ENCODE measurements at places on chromosomes 16 and 17. TPM values are rescaled to one million over a fixed set of nuclear protein-coding genes. Genes with fewer than 3 reads are reported as not detected.

- H3K4me3 ChIP-seq, result no peak overlapping the region
- peaks cover 9% of the 10 kb centered on the region for H3K4me1 ChIP-seq
- H3K27ac ChIP-seq, result no peak overlapping the region
- peaks cover 9% of the 10 kb centered on the region for H3K27me3 ChIP-seq
- peak; percentile 43 for DNase-seq
- no peaks in the 10 kb centered on the region for H3K36me3 ChIP-seq
Observed at GRCh38 chr17:72123530-72124437, 3.0 kb downstream of the SOX9 start.

- DNase-seq, result peak; percentile 39
- no peak overlapping the region for H3K27ac ChIP-seq
- H3K4me3 ChIP-seq, result no peak overlapping the region
- H3K27me3 ChIP-seq, result no peaks in the 10 kb centered on the region
- no peaks in the 10 kb centered on the region for H3K36me3 ChIP-seq
- H3K4me1 ChIP-seq, result no peaks in the 10 kb centered on the region
Observed at GRCh38 chr17:69961501-69962145, 113.4 kb upstream of the KCNJ16 start.

Gene MYL11
- 3.9 TPM for polyA plus RNA-seq

Gene PRR35
- not detected for polyA plus RNA-seq

Gene KCNH4
- 0.04 TPM for polyA plus RNA-seq

Gene TNK1
- polyA plus RNA-seq, result 3.7 TPM

DNA sequence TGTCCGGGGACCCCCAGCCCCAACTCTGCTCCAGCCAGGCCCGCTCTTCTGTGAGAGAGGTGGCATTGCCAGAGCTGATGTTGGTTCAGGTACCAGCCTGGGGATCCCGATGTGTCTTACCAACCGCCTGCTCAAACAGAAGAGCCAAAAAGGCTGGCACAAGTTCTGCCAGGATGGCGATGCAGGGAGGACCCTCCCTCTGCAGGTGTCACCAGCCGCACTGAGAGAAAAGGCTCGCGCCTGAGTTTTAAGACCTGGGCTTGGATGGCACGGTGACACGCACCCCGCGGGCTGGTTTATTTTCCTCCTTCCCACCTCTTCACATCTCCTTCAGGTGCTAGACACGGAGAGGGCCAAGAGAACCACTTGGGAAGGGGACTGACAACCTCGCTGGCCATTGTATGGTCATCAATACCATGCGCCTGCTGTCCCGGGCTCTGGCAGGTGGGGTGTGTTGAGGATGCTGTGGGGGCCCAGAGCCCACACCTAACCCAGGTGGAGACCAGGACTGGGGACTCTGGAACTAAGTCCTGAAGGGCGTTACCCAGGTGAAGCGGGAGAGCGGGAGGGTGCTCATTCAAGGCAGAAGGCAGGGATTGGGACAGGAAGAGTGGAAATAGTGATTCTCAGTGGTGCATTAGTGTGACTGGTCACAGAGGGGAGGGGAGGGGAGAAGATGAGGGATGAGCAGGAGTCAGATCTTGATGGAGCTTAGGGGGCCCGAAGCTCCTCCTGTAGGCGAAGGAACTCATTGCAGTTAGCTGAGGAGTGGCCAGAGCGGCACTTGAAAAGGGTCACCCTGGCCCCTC, 16.3 kb downstream of the FOXJ1 start:
- H3K4me3 ChIP-seq, result no peak overlapping the region
- no peak overlapping the region for H3K27ac ChIP-seq
- no peaks in the 10 kb centered on the region for H3K36me3 ChIP-seq
- no peaks in the 10 kb centered on the region for H3K27me3 ChIP-seq
- H3K4me1 ChIP-seq, result peaks cover 4% of the 10 kb centered on the region

DNA sequence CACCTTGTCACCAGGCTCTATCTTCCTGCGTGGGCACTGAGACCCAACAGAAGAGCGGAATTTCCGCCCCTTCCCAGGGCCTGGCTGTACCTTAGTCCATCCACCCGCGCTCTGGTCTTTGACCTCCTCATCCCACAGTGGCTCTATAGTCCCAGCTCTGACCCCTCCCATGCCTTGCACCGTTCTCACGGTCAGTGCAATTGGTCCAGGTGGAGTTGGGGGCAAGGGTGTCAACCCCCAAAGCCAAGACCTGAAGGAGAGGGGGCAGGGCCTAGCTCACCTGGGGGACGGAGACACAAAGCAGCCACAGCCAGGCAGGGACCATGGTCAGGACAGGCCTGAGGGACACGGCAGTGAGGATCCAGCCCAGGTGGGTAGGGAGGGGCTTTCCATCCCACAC, 944 bp downstream of the CDH16 start:
- no peaks in the 10 kb centered on the region for H3K36me3 ChIP-seq
- no peaks in the 10 kb centered on the region for H3K27me3 ChIP-seq

- no peaks in the 10 kb centered on the region for H3K36me3 ChIP-seq
- H3K27me3 ChIP-seq, result no peaks in the 10 kb centered on the region
- no peak overlapping the region for H3K27ac ChIP-seq
- H3K4me1 ChIP-seq, result no peaks in the 10 kb centered on the region
- no peak overlapping the region for H3K4me3 ChIP-seq
Observed at GRCh38 chr16:80390871-80391489, 149.8 kb upstream of the DYNLRB2 start.

GRCh38 chr16:79295746-79296145, 304.8 kb downstream of the MAF start:
- H3K4me3 ChIP-seq, result no peak overlapping the region
- no peak for DNase-seq
- H3K36me3 ChIP-seq, result no peaks in the 10 kb centered on the region
- H3K27me3 ChIP-seq, result no peaks in the 10 kb centered on the region
- peaks cover 15% of the 10 kb centered on the region for H3K4me1 ChIP-seq

Gene SLC52A1
- 0.47 TPM for polyA plus RNA-seq
